ENCODE measurements at places on chromosomes 2 and 18.

DNA sequence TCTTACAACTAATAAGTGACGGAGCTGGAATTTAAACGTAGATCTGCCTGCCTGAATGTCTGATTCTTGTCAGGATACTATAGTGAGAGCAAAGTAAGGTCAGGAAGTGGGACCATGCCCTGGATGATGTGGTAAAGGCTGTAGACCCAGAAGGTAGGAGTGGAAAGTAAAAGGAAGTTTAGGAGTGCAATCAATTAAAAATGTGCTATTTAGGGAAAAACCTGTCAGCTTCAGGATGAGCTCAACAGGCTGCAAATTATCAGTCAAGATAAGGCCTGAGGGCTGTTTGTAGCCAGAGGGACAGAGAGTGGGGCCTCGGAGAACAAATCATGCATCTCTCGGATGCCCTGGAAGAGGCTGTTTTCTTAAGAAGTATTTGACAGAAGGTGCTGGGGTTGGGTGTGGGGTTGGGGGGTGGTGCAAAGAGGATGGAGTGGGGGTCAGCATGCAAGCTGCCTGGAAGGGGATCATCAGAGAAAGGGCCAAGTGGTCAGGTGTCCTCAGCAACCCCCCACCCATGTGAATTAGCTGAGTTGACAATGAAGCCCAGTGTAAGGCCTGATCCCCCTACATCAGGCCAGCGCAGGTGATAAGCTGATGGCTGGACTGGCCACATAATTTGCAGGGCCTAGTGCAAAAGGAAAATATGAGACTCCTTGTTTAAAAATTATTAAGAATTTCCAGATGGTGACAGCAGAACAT is 53.2 kb upstream of the MAPRE3 start:
- no peak for DNase-seq

DNA sequence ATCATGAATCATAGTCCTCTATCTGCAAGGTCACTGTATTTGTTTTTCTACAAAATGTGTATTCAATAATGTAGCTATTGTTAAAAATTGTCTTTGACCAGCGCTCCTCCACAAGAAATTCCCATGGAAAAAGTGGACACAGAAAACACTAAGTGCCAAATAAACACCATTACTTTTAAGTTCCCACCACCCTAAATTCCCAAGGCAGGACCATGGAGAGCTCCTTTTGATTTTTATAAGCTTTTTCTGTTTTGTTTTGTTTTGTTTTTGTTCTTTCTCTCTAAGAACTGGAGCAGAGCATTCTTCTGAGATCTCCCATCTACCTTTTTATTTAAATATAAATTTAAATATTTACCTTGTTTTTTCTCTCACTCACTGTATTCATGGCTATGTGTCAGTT is 44.5 kb downstream of the LRATD1 start:
- DNase-seq: no peak

DNA sequence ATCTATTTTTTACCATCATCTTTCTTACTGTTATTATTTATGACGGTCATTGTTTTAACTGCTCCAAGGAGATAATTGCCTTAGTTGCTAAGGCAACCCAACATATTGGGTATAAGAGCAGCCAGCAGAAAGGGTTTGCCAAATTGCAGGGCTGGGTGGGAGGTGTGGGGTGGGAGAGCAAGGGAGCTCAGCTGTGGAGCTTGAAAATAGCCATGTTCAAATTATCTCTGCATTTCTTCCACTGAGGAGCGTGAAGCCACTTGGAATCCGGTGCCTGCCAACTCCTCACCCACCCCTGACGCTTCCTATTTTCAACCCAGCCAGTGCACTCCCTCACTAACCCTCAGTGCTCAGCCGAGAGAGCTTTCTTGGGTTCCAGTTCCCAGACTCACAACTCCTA is 60.8 kb downstream of the SETBP1 start:
- DNase-seq: no peak

GRCh38 chr2:238163481-238164198 is 4.9 kb downstream of the ERFE start:
- no peak for DNase-seq

DNA sequence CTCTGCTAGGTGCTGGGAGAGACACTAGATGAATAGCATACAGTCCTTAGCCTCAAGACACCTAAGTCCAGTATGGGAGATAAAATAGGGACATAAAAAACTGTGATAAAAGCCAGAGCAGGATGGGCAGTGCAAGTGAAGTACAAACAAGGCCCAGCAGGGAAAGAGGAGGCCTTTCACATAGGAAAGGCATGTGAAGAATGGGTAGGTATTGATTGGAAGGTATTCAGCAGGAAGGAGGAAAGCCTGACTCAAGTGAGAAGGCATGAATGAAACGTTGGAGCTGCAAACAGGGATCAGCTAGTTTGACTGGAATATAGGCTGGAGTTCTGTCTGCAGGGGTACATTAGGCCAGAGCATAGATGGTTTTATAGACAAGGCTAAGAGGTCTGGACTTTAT is 11.0 kb upstream of the CXCR4 start:
- DNase-seq: no peak

DNA sequence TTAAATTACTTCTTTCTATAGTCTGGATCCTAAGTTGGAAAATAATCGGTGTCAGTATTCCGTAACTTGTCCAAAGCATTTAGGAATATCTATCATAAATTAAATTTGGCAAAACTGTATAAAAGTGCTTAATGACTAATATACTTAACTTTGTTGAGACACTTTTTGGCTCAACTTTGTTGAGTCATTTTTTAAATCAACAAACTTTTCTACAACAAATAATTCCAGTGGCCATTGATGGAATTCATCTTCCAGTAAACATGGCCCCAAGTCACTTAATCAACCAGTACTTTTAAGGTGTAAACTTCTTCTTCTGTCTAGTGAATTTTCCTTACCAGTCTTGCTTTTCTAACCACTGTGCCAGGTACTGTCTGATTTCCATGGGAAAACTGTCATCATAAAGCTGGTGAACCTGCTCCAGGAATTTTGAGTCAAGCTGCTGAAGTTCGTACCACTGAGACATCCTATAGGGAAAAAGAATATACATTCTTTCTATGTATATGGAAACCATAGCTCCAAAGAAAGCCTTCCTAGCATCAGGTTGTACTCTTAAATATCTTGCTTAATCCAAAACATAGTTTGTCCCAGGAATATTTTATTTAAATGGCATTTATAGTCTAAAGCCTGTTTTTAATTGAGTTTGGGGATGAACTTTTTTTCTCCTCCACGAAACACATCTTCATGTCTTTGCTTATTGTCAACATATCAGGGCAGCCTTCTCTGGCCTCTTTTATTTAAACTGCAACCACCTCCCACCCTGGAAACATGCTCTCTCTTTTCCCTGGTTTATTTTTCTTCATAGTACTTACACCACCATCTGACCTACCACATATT is 4.2 kb downstream of the STAT1 start:
- DNase-seq: no peak

- DNase-seq: no peak
Observed at GRCh38 chr18:54835944-54836343, 7.7 kb downstream of the RAB27B start.

DNA sequence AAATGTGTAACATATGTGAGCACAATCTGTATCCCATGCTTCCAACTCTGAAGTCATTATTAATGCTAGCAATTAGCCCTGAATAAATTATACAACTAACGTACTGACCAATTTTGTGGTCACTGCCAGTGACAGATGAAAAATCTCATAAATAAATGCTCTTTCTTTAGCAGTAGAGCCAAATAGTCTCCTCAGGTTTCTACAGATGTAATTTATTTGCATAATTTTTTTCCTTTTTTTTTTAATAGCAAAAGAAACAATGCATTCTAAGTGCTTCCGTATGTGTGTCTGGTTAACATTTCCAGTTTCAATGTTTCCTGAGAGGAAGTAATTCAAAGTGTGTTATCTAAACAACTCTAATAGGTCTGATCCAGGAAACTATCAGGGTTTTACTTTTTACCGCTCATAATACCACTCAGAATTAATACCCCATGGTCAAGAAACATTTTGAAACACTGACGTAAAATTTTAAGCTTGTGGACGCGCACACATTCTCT is 108.4 kb downstream of the MEP1B start:
- DNase-seq: no peak

DNA sequence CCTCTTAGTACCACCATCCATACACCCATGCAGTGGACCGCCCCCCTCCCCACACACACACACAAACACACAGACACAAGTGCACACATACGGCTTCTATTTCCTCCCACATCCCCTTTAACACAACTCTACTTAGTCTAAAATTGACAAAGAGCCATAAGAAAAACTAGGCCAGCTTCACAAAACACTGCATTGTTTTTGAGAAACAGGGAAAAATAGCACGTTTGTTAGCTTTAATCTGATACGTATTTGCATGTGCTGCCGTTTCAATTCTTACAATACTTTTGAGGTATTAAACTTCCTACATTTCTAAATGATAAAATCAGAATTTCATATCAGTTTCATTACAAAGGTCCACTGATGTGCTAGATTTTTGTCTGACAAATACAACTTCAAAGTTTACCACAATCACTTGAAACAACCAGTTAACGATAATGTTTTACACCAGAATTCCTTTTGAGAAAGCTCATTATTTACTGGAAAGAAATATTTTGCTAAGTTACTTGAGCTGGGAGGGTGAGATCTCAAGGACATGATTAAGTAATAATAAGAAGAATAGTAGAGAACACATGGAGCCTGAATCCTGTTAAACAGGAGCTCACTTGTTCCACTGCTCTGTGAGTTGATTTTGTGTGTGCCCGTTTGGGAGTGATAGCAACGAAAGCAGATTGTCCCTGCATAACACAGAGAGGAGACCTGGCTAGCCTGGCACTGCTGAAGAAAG is 74.5 kb downstream of the MOGAT1 start:
- no peak for DNase-seq

- no peak for DNase-seq
Observed at GRCh38 chr2:129092956-129093355, 774.3 kb upstream of the HS6ST1 start.

GRCh38 chr2:177432703-177433102 is 40.1 kb downstream of the AGPS start:
- DNase-seq: no peak

DNA sequence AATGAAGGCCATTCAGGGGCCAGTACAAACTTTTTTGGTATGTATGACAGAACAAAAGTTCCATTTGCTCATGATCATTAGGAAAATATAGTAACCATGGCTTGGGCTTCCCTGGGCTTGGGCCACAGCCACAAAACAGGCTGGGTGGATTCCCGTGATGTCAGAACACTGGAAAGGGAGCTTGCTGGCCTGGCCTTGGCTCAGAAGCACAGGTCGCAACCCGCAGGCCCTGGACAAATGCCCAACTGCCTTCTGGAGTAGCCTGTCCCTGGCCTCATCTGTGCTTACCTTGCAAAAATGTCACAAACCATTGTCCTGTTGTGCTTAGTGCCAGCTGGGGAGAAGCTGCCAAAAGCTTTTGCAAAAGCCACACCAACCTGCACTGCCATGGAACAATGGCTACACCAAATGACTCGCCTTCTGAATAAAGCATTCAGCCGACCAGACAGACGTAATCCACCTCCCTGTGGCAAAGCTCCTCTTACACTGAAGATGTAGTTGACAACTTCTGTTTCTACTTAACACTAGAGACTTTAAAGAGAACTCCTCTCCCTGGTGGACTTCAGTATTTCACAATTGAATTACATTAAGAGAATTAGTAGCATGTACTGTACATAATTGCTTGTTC is 125.5 kb downstream of the ANKRD44 start:
- no peak for DNase-seq

DNA sequence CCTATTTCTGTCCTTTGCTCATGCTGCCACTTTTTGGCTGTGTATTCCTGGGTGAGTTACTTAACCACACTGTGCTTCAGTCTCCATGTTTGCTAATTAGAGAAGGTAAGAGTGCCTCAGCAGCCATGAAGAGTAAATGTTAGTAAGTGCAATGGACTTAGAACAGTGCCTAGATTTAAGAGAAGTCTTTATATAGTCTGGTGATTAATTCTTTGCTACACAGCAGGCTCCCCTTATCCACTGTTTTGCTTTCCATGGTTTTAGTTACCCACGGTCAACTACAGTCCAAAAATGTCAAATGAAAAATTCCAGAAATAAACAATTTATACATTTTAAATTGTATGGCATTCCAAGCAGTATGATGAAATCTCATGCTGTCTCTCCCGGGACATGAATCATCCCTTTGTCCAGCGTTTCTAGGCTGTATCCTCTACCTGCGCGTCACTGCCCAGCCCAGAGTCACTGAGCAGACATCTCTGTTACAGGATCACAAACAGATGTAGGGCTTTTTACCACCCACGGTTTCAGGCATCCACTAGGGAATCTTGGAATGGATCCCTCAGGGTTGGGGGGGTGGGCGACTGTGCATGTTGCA is 91.0 kb downstream of the CTIF start:
- DNase-seq: no peak

- no peak for DNase-seq
Observed at GRCh38 chr2:215862351-215862771, 151.0 kb downstream of the MREG start.

GRCh38 chr18:75244351-75245313 is 34.0 kb downstream of the TSHZ1 start:
- DNase-seq: no peak

- no peak for DNase-seq
Observed at GRCh38 chr18:29234751-29235150, 1057.8 kb upstream of the CDH2 start.

DNA sequence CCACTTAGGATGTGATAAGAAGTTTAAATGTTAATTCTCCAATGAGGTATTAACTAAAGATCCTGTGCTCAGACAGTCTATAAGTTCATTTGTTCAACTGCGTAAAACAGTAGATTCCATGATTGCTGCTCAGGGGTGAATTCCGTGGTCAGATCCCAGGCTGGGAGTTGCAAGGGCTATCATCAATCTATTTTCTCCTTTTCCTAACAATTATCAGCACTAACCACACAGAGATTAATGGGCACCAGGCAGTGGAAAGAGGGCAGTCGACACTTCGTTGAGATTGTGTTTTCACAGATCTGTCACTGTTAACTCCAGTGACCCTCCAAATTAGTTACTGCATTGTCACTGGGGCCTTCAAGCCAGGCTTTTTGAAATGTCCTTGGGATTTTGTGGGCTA is 154.1 kb upstream of the SPRED2 start:
- DNase-seq: no peak

GRCh38 chr18:32902568-32903330 is 129.9 kb upstream of the KLHL14 start:
- DNase-seq: no peak

GRCh38 chr18:62938006-62938405 is 222.7 kb downstream of the PHLPP1 start:
- no peak for DNase-seq

- DNase-seq: no peak
Observed at GRCh38 chr2:57908736-57909161, 137.9 kb upstream of the VRK2 start.

GRCh38 chr2:2834516-2835254 is 503.6 kb upstream of the MYT1L start:
- DNase-seq: no peak

GRCh38 chr2:181169503-181169902 is 189.1 kb downstream of the UBE2E3 start:
- no peak for DNase-seq

GRCh38 chr18:24731981-24732380 is 271.5 kb downstream of the HRH4 start:
- DNase-seq: no peak

GRCh38 chr18:13606604-13607254 is 119.6 kb downstream of the FAM210A start:
- DNase-seq: no peak

- DNase-seq: no peak
Observed at GRCh38 chr2:6914828-6915227, 2.4 kb upstream of the RNF144A start.

Data from CD8-positive, alpha-beta T cell (primary cell).